Stimulated activated CD8-positive, alpha-beta memory T cell treated with anti-CD3 and anti-CD28 coated beads, Interleukin-4, amount 100 ng/mL, for 1 hour (primary cell): ENCODE measurements at places on chromosomes 6 and 20.

DNA sequence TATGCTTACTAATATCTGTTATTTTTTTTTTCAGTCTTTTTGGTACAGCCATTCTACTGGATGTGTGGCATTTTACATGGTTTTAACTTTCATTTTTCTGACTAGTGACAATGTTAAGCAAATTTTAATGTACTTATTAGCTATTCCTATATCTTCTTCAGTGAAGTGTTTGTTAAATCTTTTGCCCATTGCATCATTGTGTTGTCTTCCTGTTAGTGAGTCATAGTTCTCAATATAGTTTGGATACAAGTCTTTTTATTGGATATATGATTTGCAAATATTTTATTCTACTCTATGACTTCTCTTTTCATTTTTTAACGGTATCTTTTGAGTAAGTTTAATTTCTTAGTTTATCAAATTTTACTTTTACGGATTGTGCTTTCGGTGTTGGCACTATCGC lies 519.4 kb downstream of the CDKAL1 start:
- DNase-seq = no peak

DNA sequence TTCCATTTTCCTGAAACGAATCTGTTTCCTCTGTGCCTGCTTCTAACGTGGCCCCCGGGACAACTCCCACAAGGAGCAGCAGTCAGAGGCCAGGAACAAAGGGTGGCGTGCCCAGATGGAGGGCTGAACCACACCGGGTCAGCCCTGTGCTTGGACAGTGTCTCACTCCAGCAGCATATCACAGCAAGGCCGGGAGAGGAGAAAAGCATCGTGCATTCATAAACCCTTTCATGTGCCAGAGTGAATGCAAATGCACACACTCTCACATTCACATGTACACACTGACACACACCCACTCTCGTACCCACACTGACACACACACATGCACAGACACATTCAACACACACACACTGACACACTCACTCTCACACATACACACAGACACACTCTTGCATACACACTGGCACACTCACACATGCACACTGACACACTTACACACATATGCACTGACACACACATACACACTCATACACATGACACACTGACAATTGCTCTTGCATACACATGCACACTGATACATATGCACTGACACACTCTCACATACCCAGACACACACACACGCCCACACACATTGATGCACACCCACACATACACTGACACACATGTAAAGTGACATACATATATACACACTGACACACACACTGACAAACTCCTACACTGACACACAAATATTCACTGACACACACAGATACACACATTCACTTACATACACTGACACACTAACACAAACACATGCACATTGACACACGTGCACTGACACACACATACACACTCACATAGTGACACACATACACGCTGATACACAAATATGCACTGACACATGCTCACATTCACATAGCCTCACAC lies 237.0 kb downstream of the LRFN2 start:
- DNase-seq = no peak

GRCh38 chr6:165891320-165891719 lies 228.3 kb upstream of the PDE10A start:
- no peak for DNase-seq

DNA sequence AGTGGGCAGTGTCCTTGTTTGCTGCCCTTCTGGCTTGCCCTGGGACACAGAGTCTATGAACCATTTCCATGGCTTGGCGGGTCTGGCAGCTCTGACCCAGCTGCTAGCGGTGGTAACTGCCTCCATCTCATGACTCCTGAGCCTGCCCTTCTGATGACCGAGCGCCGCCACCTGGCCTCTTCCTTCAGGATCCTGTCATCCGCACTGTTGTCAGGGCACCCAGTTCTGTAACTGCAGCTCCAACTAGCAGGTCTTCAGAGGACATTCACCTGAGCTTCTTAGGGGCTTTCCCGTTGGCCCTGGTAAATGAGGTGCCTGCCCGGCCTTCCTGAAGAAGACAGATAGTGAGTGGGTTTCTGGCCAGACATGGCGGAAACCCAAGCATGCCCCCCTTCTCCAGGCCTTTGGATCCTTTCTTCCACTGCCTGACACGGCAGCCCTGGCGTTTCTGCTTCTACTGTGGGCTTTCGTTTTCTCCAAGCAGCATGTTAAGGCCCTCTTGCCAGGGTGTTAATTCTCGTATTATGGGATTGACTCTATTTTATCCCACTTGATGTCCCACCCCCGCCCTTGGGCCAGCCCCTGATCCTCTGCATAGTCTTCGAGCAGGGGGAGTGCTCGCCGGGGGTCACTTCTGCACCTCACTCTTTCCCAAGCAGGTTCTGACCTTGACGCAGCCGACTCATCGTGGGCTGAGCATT lies 24.7 kb downstream of the PACSIN1 start:
- DNase-seq = no peak

GRCh38 chr6:49988900-49989299 lies 19.5 kb upstream of the DEFB113 start:
- no peak for DNase-seq

DNA sequence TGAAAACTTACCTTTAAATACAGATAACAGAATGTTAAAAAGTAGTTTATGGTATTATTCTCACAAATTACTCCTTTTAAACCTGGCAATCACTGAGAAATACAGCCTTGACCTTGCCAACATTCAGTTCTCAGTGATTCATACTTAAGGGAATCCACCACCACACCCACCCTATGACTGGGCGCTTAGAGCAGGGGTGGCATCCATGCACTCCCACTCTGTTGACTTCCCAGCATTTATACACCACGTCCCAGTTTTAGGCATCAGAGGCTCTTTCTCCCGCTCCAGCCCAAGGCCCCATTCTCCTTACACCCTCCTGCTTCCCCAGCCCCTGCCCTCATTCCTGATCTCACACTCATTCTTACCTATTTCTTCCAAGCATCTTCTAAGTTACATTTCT lies 16.3 kb downstream of the TRAF3IP2 start:
- DNase-seq = no peak

DNA sequence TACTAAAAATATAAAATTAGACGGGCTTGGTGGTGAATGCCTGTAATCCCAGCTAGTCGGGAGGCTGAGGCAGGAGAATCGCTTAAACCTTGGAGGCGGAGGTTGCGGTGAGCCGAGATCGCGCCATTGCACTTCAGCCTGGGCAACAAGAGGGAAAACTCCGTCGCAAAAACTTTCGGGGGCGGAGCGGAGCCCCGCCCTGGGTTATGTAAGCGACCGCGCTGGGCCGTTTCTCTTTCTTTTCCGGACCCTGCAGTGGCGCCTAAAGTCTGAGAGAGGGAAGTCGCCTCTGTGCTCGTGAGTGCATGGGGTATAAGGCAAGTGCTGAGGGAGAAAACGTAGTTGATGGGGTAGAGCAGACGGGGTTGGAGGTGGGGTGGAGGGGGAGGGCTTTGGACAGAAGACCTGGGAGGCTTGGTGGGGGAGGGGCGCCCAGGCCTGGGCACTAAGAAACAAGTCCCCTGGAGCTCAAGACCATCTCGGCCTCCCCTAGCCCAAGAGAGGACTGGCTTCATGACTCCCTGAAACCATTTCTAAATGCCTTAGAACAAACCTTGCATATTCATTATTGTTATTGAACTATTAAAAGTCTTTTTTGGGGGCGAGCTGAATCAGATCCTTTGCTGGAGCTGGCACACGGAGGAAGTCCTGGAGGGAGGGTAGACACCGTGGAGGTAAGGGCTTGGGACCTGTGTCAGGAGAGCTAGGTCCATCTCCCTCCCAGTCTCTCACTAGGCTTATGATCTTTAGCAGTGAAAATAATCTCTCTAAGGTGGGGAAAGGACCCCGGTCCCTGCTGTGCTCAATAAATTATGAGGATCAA lies 2.7 kb upstream of the MICA start:
- DNase-seq = peak; percentile 50

GRCh38 chr6:36120979-36121786 lies 9.1 kb upstream of the MAPK13 start:
- DNase-seq = no peak

DNA sequence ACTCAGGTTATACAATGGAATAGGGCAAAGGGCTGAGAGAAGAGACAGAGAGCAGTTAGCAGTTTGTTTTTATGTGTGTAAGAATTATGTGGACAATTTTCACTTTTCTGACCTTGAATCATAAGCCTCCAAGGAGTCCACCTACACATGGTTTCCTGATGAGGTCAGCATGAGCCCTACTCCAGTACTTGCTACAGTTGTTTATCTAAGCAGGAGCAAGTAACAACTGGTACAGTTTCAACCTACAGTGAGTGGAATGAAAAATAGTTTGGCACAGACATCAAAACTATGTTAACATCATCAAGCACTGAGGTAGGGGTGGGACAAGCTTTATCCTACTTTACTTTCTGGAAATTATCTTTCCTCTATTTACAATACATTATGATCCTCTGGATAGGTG lies 426.7 kb upstream of the ID4 start:
- DNase-seq = no peak

DNA sequence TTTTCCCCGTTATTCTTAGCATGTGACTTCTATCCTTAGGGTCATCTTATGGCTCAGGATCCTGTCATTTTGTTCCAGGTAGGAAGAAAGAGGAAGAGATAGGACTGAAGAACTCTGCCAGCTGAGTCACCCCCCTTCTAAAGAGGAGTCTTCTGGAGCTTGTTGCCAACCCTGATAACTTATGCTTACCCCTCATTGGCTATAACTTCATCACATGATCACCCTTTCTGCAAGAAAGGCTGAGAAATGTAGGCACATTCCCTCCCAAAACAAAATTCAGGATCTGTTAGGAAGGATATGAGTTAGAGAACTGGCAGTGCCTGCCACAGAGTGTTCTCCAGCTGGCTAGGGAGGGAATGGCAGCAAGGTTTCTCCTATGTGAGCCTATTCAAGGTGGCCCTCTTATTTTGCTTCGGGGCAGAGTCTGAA lies 35.6 kb downstream of the ARFGEF2 start:
- DNase-seq = no peak
